Mammary epithelial cell (primary cell): ENCODE measurements at places on chromosomes 6 and 20. TPM values are rescaled to one million over a fixed set of nuclear protein-coding genes. Genes with fewer than 3 reads are reported as not detected.

The TMEM170B gene
- 0.83 TPM for total RNA-seq

The SPTLC3 gene
- total RNA-seq = 7.1 and 10.1 TPM in 2 replicates

The NRSN2 gene
- total RNA-seq = 13.4 and 16.9 TPM in 2 replicates

The RNF217 gene
- 103 TPM for total RNA-seq

The MCCD1 gene
- not detected for total RNA-seq

The MAS1 gene
- total RNA-seq = not detected

The EDN1 gene
- 11.3 TPM for total RNA-seq

The HRH3 gene
- not detected in 2 replicates for total RNA-seq

The FAM162B gene
- total RNA-seq = not detected

The PDE7B gene
- total RNA-seq = not detected in 2 replicates

The HSPA1L gene
- 0.83 TPM for total RNA-seq

The TRIM38 gene
- 6.8 TPM for total RNA-seq
